ENCODE measurements at places on chromosomes 7 and 10.
A peak's percentile ranks its signal among the peaks of the same experiment; 100 is the strongest.

DNA sequence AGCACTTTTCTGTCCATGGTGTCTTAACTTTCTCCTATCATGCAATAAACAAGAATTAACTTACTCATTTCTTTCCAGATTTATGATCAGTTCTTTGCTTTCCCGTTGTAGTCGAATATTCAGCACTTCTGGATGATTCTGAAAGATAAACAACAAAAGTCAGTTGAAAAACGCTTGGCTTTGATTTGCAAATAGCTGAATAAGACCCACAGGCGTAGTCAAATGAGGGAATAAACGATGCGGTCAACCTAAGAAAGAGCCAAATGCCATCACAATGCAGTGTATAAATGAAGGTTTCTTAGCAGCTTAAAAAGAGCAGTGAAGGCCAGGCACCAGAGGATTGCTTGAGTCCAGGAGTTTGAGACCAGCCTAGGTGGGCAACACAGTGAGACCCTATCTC is 109.4 kb downstream of the ADAM12 start:
- no peak for DNase-seq

DNA sequence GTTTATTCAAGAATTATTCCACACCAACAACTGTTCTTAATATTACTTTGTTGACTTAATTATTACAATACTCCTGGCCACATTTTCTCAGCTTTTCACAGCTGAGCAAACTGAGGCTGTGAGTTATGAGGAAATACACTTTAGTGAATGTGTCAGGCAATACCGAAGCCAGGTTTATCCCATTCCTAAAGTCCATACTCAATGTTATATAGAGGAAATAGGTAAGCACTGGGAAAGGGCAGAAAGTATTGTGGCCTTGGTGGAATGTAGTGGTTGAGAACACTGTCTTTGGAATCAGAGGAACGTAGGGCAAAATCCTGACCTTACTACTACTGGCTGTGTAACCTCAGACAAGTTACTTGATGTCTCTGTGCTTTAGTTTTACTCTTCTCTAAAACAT is 110.8 kb downstream of the CD36 start:
- no peak for DNase-seq

- DNase-seq = no peak
Measured at GRCh38 chr7:29160080-29160479, 13.7 kb upstream of the CPVL start.

DNA sequence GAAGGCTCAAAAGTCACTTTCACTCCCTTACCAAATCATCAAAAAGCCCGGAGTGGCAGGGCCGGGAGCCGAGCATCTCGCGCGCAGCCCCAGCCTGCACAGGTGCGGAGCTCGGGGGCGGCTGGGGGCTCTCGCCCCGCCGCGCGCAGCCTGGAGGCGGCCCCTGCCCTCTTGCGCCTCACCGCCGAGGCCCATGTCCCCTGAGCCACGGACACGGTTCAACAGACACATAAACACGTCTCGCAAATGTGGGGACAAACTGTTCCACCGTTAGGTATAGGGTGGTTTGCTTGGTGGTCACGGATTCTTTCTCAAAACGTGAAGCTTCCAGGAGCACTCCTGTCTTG is 700 bp downstream of the GSAP start:
- DNase-seq = peak; percentile 59

- no peak for DNase-seq
Measured at GRCh38 chr10:78544423-78545090, 510.9 kb downstream of the RPS24 start.

GRCh38 chr10:60980997-60981396 is 37.0 kb upstream of the RHOBTB1 start:
- no peak for DNase-seq

DNA sequence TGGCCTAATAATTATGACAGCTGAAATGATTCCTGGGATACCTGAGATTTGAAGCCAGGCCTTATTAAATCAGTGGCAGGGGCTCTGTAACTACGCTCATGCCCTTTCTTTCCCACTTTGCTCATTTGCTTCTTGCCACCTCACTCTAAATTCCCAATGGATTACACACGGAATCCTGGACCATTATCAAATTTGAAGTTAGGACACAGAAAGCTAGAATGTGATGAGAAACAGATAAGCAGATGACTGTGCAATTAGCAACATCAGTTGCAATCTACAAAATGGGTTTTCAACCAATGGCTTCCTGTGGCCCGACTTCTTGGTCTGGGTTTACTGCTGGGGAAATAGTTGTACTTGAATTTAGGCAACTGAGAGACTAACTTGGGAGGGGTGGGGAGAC is 374.3 kb downstream of the INHBA start:
- DNase-seq = no peak

DNA sequence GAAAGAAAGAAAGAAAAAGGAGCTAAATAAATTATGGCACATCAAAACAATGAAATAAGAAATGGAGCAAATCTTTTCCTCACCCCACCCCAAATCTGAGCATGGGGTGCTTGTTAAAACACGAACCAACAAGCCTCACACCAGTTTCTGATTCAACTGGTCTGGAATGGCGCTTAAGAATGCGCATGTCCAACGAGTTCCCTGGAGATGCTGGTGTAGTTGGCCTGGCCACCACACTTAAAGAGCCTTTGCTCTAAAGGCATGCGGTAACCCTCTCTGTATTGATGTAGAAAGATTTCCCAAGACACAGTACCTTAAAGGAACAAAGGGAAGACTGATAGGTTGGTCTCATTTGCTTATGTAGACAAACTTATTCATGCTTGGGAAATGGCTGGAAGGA is 49.1 kb upstream of the STEAP1B start:
- no peak for DNase-seq

DNA sequence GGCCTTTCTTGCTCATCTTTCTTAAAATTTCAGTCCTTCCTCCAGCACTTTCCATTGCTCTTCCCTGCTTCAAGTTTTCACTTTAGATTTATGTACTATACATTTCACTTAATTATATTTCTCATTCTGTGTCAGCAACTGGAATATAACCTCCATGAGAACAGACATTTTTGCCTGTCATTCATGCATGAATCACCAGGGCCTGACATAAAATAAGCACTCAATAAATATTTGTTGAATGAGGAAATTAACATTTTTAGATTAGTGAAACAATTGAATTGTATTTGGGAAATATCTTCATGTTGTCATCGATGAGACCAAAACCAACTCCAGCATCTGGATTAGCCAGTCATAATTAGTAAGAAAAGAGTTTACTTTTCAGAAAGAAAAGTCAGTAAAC is 6.1 kb downstream of the SAMD9L start:
- DNase-seq = no peak

- DNase-seq = no peak
Measured at GRCh38 chr7:30985756-30986155, 22.0 kb downstream of the GHRHR start.

GRCh38 chr10:110666673-110667072 is 22.5 kb downstream of the RBM20 start:
- no peak for DNase-seq

DNA sequence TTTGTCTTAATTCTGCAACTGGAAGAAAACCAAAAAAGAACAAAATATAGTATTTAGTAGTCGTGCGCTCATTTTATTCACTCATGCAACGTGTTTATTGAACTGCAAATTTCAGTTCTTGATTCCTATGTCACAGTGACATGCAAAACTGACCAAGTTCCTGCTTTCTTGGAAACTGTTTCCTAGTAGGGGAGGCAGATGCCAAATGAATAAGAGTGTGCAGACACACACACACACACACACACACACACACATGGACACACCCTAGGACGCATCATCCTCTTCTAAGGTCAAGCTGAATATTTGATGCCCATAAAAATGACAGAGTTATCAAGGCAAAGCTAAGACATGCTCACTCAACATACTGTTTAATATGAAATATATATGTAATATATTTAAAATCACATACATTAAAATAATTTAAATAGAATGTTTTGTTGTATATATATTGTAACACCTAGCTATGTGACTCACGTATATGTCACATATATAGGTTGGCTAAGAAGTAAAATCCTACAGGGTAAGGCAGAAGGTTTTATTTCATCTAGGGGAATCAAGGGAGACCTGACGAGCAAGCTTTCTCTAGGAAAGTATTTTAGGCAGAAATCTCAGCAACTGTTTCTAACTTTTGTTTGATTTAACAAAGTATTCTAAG is 79.6 kb downstream of the SVIL start:
- DNase-seq = no peak

- no peak for DNase-seq
Measured at GRCh38 chr7:134779741-134780065, 269 bp downstream of the CALD1 start.

DNA sequence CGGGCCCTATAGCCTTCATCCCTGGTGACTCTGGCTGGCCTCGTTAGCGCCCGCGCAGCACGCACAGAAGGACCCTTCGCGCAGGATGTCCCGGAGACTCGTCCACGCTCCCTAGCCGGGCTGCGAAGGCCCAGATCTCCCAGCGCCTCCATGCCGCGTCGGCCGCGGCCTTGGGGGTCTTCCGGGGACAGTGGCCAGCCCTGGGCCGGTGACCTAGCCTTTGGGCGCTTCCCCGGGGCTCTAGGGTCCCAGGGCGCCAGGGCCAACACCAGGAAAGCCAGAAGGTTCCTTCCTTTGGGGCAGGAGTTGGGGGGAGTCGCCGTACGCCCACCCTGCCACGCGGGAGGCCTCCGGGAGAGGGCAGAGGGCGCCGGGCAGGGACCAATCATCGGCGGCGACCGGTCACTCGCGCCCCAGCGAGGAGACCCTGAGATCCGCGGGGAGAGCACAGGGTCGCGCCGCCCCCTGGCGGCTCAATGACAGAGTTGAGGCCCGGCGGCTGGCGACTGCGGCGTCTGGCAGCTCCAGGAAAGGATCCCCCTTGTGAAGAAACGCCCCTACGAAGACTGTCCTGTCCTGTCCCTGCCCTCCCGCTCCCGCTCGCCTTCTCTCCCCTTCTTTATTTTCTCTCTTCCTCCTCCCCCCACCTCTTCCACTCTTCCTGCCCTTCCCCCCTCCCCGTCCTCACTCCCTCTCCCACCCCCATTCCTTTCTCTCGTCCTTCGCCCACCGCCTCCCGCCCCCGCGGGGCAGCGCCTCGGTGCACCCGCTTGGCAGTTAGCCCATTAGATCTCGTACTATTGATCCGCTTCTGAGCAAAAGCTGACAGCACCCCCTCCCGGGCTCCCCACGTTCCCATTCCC is 62.3 kb upstream of the LBX1 start:
- DNase-seq = peak; percentile 74

GRCh38 chr10:86071145-86071544 is 295.4 kb downstream of the GRID1 start:
- no peak for DNase-seq

- no peak for DNase-seq
Measured at GRCh38 chr10:23496727-23497126, 57.9 kb downstream of the OTUD1 start.

DNA sequence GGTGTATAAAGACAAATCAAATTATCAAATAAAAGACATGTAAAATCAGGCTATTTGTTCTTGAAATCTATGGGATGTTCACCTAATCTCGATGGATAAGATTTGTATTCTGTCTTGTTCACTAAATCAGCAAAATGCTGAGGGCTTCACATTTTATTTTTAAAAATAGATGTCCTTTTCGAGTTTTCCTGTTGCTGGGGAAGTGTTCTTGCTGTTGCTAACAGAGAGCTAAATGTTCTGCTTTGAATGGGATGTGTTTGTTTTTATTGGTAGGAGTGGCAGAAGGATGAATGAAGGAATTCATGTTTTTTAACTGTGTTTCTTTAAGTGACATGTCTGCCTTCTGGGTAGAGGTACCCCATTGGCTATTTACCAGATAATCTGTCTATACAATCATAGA is 7.3 kb upstream of the SNX13 start:
- DNase-seq = no peak

- DNase-seq = peak; percentile 8
Measured at GRCh38 chr7:114865564-114865963, 56.3 kb upstream of the MDFIC start.

DNA sequence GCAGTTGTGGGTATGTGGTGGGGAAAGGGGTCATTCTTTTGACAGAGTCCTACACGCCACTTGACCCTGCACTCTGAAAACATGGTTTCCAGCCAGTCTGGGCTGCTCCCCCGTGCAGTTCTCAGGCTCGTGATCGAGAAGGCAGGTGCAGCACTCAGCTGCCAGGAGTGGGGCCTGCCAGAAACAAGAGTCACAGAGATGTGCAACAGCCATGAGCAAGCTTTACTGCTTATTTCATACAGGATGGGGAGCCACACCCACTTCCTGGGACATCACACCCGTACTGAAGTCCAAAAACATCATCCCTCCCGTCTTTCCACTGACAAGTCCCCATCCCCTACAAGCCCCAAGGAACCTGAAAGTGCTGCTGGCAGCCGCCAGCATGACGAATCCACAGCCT is 9.3 kb downstream of the ATG9B start:
- no peak for DNase-seq

- no peak for DNase-seq
Measured at GRCh38 chr7:139639563-139639962, 116.1 kb downstream of the CLEC2L start.

DNA sequence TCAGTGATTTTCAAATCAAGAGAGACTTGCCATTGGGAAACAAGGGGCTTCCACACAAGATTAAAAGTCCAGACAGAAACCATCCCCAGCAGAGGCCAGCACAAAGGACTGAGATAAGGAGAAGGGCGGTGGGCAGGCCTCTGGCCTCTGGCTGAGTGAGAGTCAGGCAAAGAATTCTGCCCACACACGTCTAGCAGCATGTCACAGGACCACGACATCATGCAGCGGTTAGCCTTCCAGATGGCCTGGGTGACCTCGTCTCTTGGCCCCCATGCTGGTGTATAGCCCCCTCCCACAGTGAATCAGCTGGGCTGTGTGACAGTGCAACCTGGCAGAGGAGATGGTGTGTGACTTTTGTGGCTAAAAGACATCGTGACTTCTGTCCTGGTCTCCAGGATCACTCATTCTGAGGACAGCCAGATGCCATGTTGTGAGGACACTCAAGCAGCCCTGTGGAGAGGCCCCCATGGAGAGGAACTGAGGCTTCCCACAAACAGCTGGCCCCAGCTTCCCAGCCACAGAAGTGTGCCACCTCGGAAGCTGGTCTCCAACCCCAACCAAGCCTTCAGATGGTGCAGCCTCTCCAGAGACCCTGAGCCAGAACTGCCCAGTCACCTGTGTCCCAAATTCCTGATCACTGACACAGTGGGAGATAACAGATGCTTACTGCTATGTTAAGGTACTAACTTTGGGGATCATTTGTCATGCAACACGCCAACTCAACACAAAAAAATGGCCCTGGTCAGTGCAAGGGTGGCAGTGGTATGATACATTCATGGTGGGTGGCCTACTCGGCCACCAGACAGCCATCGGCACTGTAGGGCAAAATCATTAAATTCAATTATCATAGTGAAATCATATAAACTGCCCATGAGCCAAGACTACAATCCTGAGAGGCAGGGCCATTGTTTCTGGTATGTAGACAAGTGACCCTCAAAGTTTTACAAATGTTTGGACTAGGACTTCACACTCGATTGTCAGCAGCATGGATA is 73.2 kb downstream of the TNS3 start:
- DNase-seq = no peak

- no peak for DNase-seq
Measured at GRCh38 chr7:4928445-4928844, 30.5 kb downstream of the MMD2 start.

DNA sequence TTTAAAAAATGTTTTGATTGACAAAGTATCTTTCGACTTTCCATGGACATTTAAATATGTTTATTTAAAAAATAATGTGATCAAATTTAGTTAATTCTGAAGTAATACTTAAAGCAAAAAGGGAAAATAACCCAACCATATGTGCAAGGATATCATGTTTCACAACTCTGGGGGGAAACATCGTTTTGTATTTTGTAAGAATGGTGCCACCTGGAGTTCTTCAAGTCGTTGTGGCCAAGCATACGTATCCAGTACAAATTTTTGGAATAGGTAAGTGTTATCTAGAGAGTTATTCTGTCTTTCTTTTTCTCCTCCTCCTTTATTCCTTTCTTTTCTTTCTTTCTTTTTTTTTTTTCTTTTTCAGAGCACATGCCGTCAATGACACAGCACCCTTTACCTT is 176.2 kb upstream of the CSTF2T start:
- peak; percentile 63 for DNase-seq

Measured in NCI-H1092 treated with DMSO at 0.1 percent for 48 hours (cell line).